Amygdala (tissue), 56 donors: ENCODE measurements at places on chromosomes 6 and 20.
A peak's percentile ranks its signal among the peaks of the same experiment; 100 is the strongest.

- DNase-seq: no peak
These were observed 422 bp downstream of the NCR3 start for GRCh38 chr6:31592396-31592771.

DNA sequence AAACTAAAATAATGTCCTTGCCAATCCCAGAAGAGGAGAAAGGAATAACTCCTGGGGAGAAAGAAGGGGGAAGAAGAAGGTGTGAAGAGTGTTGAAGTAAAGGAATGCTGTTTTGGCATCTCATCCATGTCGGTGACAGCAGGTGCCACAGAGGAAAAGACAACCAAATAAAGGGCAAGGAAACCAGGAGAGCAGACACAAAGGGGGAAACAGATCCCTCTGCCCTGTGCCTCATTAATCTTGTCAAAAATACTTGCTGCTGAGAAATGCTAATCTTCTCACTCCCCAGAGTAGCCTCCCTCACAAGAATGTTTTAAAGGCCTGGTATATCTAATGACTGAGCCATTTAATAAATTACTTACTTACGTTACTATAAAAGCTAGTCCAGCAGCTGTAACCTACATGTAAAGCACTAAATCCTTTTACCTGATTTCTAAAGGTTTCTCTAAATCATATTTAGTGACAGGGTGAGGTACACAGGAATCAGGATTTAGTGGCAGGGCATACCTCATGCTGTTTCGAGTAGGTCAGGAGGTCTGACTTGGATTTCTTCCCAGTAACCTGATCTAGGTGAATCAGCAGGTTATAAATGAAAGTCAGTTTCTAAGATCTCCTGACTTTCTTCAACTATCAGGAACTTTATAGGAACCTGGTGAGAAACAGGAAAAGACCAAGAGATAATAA lies 377.1 kb downstream of the CENPW start:
- no peak for DNase-seq

DNA sequence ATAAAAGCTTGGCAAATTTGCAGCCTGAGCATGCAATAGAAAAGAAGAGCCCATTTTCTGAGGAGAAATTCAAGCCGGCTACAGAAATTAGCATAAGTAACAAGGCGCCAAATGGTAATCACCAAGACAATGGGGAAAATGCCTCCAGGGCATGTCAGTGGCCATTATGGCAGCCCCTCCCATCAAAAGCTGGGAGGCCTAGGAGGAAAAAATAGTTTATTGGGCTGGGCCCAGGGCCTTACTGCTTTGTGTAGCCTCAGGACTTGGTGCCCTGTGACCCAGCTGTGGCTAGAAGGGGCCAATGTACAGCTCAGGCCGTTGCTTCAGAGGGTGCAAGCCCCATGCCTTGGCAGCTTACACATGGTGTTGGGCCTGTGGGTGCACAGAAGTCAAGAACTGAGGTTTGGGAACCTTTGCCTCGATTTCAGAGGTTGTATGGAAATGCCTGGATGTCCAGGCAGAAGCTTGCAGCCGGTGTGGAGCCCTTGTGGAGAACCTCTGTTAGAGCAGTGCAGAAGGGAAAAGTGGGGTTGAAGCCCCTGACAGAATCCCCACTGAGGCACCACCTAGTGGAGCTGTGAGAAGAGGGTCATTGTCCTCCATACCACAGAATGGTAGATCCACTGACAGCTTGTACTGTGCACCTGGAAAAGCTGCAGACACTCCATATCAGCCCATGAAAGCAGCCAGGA lies 328.5 kb upstream of the MAP3K7 start:
- DNase-seq: no peak

- no peak for DNase-seq
These were observed 34.5 kb upstream of the MPC1 start for GRCh38 chr6:166417285-166417691.

DNA sequence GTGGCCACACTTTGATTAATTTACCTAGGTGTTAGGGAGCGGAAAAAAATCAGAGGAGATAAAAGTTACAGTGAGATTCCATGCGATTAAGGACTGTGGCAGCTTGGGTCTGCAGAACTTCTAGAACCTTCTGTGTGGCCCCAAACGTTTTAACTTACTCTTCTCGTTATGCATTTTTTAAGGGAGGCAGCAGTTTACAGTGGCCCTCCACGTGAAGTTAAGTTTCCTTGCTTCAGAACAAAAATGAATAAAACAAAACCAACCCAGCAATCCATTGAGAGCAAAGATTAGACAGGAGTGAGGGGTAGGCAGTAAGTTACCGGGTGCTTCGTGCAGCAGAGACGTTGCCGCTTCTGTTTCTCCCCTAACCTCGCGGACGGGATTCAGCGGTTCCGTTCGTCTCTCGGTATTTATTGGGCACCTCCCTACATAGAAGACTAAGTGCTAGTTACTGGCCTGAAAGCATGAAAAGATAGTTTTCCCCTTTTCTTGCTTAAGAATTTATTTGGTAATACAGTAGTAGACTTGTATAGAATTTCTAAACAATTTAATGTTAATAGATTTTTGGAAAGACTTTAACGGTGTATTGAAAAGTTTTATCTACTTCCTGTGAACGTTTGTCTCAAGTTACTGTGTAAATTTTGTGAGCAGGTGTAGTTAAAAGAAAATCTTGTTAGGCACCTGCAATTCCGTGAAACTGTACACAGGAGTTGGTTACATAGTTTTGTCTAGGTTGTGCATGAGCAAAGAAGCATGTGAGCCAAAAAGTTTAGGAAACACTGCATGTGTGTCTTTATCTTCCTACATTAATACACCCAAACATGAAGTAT lies 1.1 kb downstream of the BAG2 start:
- no peak for DNase-seq

DNA sequence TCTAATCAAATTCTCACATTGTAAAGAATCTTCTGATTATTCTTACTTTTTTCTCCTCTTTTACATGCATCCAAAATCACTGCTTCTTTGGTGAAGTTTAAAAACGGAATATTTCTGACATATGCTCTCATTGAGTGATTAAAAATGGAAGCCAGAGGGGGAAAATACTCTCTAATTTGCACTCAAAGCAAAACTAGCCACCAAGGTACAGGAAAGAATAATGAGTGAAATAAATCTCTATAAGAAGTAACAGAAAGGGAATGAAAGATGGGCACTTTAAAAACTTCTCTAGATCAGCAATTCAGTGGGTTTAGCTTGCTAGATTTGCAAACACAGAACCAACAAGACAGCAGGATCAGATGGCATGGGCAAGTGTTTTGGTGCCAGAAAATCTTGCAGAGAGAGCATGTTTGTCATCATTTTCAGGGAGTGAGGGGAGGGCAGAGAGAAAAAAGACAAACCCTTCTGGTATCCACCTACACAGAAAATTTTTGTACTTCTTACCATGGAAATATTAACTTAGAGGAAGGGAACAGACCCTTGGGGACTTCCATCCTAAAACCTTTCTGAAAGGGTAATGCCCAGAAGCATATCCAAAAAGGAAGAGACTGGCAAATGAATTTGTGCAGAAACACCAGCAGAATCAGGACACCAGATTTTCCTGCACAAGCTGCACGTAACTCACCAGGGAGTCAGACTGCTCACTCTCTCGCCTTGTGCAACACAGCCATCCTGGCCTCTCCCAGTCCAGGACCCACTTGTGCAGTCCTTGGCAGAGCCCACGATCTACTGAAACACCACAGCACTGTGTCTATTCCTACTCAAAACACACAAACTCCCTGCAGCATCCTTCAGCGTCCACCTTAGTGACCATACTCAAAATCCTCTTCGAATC lies 270.2 kb upstream of the PRDM1 start:
- DNase-seq: no peak

DNA sequence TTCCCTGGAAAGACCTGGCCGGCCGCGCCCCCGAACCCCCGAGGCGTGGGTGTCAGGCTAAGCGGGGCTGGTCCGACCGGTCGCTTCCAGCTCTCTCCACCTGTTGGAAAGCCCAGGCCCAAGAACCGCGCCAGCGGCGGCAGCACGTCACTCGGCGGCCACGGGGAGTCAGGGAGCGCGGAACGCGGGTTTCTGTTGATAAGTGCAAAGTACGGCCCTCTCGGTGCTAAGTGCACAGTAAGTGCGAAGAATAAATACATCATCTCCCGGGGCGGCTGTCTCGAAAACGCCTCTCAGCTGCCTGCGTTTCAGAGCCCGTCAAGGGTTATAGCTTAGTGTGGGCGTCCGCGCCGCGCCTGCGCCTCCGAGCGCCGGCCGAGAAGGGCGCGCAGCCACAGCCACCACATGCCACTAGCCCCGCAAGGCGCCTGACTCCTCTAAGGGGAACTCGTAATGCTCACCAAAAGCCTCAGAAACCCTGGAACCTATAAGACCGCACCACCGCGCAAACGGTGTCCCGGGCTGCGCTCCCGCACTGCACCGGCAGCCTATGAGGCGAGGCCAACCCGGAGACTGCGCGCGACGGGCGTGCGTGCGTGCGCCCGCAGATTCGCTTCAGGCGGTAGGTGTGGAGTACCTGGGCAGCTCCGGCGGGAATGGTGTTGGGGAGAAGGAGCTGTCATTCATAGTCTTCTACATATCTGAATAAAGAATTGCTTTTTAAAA lies 9.2 kb upstream of the TBX18 start:
- DNase-seq: no peak

- no peak for DNase-seq
These were observed 10.8 kb downstream of the SIM1 start for GRCh38 chr6:100453701-100454521.

- no peak for DNase-seq
These were observed 153.9 kb downstream of the UTRN start for GRCh38 chr6:144439016-144439415.

GRCh38 chr6:100592929-100593328 lies 128.2 kb upstream of the SIM1 start:
- no peak for DNase-seq

- DNase-seq: no peak
These were observed 18.7 kb upstream of the MC3R start for GRCh38 chr20:56229812-56230211.

- no peak for DNase-seq
These were observed 62.2 kb downstream of the RFPL4B start for GRCh38 chr6:112409311-112409710.

DNA sequence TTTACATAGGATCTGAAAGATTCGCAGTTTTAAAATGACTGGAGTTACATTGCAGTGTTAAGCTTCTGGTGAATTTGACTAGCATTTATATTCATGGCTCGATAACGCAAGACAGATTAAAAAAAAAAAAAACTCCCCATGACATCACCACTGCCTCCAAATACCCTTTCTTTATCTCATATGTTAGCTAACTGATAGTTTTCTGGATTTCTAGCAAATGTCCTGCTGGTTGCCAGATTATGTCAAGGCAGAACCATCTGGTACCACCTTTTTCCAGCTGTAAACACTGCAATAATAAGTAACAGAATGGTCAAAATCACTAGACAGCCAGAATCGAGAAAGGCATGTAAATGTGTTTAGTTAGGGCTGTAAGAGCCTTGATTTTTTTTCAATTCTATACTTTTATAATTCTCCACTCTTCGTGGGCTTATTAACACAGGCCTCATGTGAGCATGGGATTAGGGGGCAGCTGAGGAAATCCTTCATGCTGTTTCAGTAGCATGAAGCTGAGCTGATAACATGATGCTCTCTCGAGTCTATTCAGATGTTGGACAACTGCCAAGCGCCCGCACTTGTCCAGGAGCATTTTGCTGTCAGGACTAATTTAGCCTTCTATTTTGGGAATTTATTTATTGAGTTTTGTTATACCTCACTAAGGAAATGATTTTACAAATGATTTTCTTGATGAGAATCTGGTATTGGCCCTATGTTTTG lies 166.0 kb upstream of the SCGN start:
- DNase-seq: peak; percentile 8

DNA sequence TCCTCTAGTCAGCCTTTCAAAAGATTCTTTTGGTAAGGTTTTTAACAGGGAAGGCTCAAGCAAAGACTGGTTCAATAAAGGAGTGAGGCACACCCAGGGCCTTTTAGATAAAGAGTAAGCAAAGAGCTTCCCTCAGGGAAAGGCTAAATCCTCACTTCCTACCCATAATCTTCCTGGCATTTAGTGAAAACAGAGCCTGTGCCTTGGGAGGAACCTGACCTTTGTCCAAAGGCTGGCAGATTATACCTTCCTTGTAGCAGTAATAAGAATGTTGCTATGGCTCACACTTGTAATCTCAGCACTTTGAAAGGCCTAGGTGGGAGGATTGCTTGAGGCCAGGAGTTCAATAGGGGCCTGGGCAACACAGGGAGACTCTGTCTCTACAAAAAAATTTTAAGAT lies 280.1 kb upstream of the PLCB4 start:
- no peak for DNase-seq

- no peak for DNase-seq
These were observed 31.4 kb upstream of the GSTA4 start for GRCh38 chr6:53026526-53026925.

GRCh38 chr6:166465003-166465399 lies 82.3 kb upstream of the MPC1 start:
- DNase-seq: no peak

DNA sequence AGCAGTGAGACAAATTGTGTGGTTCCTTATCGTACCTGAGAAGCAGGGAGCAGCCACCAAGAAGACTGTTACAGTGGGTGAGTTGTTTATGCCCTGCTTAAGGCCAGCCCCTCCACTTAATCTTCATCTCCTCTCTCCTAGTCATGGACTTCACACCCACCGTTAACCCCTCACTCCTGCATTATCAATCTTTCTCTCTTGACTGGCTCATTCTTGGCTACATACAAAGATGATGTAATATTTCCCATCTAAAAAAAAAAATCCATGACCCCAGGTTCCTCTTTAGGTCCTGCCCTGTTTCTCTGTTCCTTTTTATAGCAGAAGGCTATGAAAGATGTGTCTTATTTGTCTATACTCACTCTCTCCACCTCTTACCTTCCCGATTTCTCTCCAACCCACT lies 72.4 kb downstream of the SHLD1 start:
- no peak for DNase-seq

DNA sequence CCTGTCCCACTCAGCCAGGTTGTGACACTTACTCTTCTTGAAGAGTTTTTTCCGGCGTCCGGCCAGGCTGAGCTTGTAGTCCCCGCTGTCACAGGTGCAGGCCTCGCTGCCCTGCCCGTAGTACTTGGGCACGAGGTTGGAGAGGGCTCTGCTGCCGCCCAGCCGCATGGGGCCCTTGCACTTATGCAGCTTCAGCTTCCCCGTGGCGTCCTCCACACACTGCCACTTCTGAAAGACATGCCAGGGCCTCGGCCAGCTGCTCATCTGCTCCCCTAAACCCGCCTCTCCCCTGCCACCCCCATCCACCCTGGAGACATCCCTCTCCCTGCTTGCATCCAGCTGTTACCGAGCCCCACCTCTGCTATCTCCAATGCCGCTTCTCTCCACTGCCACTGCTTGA lies 113.1 kb downstream of the SULF2 start:
- no peak for DNase-seq

DNA sequence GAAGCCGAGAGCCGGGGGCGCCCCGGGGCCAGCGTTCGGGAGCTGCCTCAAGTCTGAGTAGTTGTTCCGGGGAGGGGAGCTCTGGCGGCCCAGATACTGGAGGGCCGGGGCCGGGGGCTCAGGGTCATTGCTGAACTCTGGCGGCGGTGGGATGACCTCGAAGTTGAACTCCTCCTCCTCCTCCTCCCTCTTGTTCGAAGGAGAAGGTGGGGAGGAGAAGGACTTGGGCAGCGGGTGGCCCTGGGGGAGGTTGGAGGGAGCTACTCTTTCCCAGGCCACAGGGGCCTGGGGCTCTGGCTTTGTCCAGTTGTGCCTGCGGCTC lies 37.7 kb downstream of the C6orf132 start:
- no peak for DNase-seq
